ENCODE measurements at places on chromosomes 12 and 14. TPM values are rescaled to one million over a fixed set of nuclear protein-coding genes. Genes with fewer than 3 reads are reported as not detected.

DNA sequence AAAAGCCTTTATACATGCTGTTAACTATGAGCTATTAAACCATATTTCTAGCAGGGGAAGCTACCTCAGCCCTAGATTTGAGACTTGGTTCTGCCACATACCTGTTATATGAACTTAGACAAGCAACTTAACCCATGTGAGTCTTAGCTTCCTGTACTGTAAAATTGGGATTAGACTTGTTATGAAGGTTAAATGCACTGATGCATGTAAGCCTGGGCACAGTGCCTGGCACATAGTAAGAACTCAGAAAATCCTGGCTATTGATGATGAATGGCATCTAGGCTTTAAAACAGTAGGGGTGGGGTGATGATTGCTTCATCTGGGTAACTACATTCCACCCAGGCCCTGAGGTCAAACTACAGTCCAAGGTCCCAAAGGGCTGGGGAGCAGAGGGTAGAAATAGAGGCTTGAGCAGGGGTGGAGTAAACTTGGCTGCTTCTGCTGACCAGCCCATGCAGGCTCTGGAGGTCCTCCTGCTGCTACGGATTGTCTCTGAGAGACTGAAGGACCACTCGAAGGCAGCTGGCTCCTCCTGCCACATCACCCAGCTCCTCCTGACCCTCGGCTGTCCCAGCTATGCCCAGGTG, 11.3 kb downstream of the ESPL1 start:
- DNase-seq: no peak

The KIF26A gene
- total RNA-seq: 14.0 TPM

DNA sequence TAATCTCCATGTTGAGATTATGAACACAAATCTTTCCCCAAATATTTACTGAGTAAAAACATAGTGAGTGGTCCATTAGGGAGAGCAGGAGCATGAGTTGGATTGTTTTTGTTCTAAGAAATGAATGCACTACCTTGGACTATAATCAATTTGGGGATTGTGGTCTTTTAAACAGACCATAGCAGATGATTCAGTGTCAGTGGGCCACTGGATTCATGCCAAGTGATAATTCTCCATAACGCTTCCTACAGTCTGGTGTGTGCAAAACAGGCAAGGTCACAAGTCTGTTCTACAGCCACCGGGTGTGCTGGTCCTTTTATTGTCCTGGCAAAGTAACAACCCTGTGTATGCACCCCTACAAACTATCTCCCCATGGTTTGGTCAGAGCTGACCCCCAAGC, 266.3 kb downstream of the APAF1 start:
- no peak for DNase-seq

The HCAR1 gene
- total RNA-seq: 0.10 TPM

DNA sequence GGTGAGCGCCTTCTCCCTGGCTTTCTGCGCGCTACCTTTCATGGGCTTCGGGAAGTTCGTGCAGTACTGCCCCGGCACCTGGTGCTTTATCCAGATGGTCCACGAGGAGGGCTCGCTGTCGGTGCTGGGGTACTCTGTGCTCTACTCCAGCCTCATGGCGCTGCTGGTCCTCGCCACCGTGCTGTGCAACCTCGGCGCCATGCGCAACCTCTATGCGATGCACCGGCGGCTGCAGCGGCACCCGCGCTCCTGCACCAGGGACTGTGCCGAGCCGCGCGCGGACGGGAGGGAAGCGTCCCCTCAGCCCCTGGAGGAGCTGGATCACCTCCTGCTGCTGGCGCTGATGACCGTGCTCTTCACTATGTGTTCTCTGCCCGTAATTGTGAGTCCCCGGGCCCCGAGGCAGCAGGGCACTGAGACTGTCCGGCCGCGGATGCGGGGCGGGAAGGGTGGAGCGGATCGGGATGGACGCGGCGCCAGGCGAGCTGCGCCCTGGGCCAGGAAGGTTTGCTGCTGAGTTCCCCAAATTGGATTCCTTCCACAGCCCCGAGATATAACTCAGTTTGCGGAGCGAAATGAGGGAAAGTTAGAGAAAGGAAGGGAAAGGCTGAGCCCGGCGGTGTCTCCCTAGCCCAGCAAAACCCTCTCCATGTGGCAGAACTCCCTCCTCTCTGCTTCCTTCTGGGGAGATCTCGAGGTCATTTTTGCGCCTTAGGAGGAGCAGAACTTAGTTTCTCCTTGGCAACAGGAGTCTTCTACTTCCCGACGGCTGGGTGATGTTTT, 972 bp downstream of the PTGDR start:
- no peak for DNase-seq

The NOXRED1 gene
- total RNA-seq: not detected

The COL2A1 gene
- total RNA-seq: 7.0 TPM

GRCh38 chr12:3177778-3178425, 100.7 kb downstream of the TSPAN9 start:
- no peak for DNase-seq

DNA sequence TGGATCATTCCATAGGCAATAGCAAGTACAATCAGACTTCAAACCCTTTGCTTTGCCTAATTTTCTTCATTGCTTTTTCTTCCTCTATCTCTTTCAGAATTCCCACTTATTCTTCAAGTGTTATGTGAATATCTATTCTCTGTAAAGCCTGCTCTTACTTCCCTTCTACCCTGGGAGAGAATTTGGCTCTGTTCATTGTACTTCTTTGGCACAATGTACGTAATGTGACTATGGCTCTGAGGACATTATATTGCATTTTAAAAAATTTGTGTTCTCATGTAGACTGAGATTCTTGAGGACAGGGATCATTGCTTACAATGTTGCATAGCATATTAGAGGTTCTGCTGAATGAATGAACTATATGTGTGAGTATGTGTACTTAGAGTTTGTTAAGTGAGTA, 16.9 kb upstream of the PRICKLE1 start:
- no peak for DNase-seq

The CCDC85C gene
- 8.4 TPM for total RNA-seq

DNA sequence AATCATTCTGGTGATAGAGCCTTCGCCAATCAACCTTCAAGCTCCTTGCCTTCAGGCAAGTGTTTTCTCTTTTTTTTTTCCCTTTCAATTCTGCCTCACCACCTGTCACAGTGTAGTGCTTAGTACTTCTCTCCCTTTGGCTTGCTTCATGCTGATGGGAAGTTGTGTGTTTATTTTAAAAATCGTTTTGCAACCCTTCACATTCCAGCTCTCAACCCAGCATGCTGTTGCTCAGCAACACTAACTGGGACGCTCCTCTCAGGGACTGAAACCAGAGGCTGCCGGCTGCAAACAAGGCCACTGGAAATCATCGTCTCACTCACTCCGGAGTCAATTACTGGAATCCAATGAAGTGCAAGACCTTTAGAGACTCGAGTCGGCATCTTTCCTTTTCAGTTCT, 342.7 kb downstream of the PRKD1 start:
- DNase-seq: peak; percentile 78

GRCh38 chr12:109689426-109689825, 24.2 kb upstream of the FAM222A start:
- DNase-seq: no peak

- DNase-seq: no peak
Measured at GRCh38 chr14:69769623-69770022, 2.7 kb downstream of the SRSF5 start.

DNA sequence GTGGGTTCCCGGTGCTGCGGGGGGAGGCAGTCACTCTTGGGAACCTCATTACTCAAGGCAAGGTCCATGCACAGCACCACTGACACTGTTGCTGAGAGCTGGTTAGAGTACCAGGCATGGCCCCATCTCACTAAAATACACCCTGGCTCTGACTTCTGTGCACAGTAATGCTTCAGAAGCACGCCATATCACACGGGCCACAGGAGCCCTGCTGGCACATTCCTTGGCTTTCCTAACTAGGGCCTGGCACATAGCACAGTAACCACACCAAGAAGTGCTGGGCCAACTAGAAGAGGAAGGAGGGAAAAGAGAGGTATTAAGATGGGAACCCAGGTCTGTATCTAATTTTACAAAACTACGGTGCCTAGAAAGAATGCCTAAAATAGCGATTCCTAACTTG, 13.5 kb upstream of the RAB35 start:
- DNase-seq: no peak

GRCh38 chr12:27178255-27178654, 65.8 kb upstream of the STK38L start:
- DNase-seq: no peak

The SERPINA3 gene
- 1.5 TPM for total RNA-seq

The ALDH1L2 gene
- 11.9 TPM for total RNA-seq

- peak; percentile 96 for DNase-seq
Measured at GRCh38 chr12:104669851-104670337, 213.1 kb downstream of the CHST11 start.
